ENCODE measurements at places on chromosomes 7 and 10.

GRCh38 chr7:101739775-101740398, 77.5 kb upstream of the CUX1 start:
- no peak for DNase-seq

DNA sequence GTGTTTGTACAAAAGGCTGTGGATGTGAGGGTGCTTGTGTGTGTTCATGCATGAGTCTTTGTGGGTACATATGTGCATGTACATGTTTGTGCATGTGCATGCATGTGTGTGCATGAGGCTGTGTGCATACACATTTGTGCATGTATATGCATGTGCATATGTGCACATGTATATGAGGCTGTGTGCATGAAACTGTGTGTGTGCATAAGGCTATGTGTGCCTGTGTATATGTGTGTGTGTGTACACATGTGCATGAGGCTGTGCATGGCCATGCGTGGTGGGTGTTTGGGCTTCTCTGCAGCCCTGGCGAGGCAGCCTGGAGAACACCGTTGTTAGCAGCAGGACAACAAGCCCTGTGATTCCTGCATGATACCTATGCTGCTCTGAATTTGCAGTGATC, 207.7 kb upstream of the ADCY1 start:
- no peak for DNase-seq

- DNase-seq: no peak
Measured at GRCh38 chr10:5840314-5841307, 27.4 kb upstream of the GDI2 start.

DNA sequence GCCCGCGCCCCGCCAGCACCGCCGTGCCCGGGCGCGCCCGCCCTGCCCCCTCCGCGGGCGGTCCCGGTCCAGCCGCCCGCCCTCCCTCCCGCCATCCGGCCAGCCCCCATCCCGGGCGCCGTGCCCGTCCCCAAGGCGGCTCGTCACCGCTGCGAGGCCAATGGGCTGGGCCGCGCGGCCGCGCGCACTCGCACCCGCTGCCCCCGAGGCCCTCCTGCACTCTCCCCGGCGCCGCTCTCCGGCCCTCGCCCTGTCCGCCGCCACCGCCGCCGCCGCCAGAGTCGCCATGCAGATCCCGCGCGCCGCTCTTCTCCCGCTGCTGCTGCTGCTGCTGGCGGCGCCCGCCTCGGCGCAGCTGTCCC, at the start of gene HTRA1:
Gene HTRA1, plus strand, starts transcription at position 187 of the 362 bp plus-strand sequence. Its CDS starts 100 bp downstream, at position 287.
- no peak for DNase-seq

- DNase-seq: no peak
Measured at GRCh38 chr10:128934492-128934891, 532.5 kb upstream of the MGMT start.

DNA sequence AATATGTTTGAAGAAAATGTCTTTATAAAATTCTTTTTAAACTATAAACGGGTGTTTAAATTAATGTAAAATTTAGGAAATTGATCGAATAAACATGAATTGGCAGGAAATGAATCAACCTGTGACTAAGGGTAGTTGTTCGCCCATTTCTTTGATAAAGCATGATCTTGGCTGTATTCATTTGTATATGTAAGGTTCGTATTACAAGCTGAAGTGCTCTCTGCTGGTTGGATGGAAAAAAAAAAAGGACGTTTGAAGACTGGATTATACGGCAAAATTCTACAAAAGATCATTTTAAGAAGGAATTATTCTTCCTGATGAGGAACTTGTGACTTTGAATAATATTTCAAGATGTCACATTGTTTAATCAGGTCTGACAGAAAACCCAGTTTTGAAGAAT, 185.4 kb upstream of the ANK3 start:
- DNase-seq: no peak

DNA sequence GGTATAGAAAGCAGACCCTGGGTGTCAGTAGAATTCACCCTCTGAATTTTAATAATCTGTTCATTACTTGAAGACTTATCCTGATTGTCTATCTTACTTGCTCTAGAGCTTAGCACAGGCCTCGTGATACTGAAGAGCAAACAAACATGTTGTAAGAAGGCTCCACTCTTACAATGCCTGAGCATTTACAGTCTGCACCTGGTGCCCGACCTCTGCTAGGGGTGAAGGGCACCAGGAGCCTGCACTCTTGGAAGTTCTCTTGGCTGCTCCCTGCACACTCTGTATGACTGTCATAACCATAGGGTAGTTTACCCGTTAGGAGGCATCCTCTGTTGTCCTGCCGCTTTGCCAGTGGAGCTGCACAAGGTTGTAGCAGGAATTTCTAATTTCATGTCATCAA, 91.3 kb upstream of the NPY start:
- DNase-seq: no peak

- DNase-seq: no peak
Measured at GRCh38 chr10:8840356-8840755, 785.9 kb downstream of the GATA3 start.

DNA sequence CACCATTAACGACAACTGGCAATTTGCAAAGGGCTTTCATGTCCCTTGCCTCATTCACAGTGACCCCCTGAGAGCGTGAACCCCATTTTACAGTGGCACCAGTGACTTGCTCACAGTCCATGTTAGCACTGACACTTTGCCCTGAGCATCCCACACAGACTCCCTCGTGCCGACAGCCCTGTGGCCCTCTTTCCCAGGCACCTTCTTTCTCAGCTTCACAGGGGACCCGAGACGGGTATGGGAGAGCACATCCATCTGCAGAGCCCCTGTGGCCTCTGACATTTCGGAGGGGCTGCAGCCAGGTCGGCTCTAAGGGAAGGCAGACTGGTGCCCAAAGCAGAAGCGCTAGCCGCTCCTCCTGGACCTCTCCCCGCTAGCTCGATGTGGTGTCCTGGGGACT, 10.8 kb downstream of the LOXL4 start:
- DNase-seq: no peak

DNA sequence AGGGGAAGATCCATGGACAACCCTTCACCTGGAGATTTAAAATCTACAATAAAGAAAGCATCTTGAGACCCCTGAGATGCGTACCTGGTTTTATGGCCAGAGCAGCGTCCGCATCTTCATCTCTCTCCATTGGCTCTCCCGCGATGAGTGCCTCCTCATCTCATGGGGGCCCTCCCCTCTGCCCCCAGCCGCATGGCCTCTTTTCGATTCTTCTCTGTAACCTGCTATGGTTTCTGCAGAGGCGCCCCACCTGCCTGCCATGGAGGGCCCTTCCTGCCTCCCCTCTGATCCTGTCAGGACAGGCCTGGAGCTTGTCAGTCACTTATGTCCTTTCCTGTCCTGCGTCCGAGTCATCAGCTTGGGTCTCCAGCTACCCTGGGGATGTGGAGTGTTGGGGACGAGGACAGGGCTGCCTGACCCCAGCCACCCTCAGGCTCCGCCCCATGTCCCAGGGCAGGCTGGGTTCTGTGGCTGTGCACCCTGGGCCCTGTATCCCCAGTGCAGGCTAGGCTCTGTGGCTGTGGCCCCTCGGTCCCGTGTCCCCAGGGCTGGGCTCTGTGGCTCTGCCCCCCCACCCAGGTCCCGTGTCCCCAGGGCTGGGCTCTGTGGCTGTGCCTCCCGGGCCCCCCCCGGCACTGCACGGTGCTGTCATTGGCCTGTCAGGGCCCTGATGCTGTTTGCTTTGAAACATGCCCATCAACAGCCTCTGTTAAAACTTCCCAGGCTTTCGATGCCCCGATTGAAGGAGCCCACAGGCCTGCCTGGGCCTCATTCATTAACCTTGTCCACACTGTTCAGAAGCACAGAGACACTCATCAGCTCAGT, 99.8 kb downstream of the WDR37 start:
- DNase-seq: no peak

GRCh38 chr7:146235195-146235594, 118.6 kb downstream of the CNTNAP2 start:
- no peak for DNase-seq

- no peak for DNase-seq
Measured at GRCh38 chr7:29296421-29296820, 101.8 kb downstream of the CHN2 start.

DNA sequence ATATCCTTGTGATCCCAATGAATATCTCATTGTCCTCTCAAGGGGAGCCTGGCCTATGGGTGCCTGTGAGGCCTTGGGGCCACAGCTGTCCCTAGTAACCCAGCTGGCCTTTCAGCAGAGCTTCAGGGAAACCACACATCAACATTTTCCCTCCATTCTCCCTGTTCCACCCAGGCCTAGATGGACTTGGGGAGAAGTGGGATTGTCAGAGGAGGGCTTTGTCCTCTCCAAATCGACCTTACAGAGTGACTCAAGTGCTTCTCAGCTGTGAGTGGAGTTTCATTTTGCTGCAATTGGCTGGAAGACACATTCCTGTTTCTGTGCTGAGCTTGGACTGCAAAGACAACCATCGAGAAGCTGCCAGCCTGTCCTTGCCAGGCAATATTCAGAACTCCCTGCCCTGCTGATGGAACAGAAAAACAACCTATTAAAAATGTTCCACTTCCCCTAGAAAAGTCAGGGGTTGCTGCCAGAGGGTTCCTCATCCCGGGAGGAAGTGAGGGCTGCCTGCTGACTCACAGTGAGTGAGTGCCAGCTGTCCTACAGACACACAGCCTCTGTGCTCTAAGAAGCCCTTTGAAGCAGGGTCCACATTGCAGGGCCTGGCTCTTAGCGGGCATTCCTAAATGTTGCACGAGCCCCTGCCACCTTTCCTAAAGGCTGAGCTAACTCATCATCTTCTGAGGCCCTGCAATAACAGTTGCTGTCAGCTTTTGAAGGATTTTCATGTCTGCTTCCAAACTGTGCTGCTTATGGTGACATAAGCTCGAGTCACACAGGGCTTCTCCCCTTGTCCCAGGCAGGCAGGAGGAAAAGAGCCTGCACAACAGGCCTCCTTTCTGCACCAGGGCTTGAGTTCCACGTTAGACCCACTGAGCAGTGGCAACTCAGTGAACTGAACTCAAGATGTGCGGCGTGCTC, 20.5 kb downstream of the STRA8 start:
- DNase-seq: no peak

- DNase-seq: no peak
Measured at GRCh38 chr7:137957887-137958286, 44.0 kb downstream of the CREB3L2 start.

GRCh38 chr7:503575-504111, 16.0 kb downstream of the PDGFA start:
- no peak for DNase-seq

GRCh38 chr7:70210936-70211310, 612.6 kb downstream of the AUTS2 start:
- no peak for DNase-seq

GRCh38 chr7:135349746-135350145, 116.1 kb downstream of the STRA8 start:
- no peak for DNase-seq

GRCh38 chr7:55488804-55489340, 83.4 kb downstream of the VOPP1 start:
- DNase-seq: no peak

- no peak for DNase-seq
Measured at GRCh38 chr7:105461518-105461917, 60.6 kb downstream of the PUS7 start.

DNA sequence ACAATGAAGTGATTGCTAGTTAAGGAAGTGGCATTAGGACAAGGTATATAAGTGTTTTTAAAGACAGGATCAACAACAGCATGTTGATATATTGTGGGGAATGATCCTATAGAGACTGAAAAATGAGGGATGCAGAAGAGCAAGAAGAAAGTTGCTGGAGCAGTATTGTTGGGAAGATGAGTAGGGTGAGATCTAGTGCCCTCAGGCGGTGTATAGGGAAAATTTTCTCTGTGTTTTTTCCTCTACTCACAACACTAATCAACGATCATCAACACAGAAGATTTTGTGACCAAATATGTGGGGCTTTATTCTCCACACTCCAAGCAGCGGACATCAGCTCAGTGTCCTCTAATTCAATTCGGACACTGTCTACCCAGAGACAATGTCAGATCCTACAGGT, 9.6 kb upstream of the PTTG1IP2 start:
- DNase-seq: no peak

DNA sequence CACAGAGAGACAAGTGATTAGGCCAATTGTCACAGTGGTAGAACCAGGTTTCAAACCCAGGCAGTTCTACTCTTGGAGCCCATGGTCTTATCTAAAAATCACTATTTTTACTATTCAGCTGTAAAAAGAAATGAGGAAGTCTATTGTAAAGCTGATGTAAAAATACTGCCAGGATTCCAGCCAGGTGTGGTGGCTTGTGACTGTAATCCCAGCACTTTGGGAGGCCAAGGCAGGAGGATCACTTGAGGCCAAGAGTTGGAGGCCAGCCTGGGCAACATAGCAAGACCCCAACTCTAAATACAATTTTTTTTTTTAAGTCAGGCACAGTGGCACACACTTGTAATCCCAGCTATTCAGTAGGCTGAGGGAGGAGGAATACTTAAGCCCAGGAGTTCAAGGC, 40.4 kb downstream of the HIP1 start:
- no peak for DNase-seq

DNA sequence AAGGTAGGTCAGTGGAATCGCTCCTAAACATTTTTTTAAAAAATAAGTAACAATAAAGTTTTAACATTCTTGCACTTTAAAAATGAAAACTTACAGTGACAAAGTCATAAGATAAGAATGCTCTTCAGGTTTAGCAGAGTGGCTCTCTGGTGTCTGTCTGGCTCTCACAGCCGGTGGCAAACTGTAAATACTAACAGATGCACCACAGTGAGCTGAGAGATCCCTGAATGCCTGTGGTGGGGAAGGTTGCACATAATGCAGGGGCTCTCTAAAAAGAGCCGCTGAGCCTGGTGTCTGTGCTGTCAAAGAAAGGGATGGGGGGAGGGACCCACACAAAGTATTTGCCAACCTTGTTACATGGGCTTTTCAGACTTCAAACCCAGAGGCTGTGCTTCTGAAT, 498.3 kb downstream of the CCSER2 start:
- DNase-seq: no peak

DNA sequence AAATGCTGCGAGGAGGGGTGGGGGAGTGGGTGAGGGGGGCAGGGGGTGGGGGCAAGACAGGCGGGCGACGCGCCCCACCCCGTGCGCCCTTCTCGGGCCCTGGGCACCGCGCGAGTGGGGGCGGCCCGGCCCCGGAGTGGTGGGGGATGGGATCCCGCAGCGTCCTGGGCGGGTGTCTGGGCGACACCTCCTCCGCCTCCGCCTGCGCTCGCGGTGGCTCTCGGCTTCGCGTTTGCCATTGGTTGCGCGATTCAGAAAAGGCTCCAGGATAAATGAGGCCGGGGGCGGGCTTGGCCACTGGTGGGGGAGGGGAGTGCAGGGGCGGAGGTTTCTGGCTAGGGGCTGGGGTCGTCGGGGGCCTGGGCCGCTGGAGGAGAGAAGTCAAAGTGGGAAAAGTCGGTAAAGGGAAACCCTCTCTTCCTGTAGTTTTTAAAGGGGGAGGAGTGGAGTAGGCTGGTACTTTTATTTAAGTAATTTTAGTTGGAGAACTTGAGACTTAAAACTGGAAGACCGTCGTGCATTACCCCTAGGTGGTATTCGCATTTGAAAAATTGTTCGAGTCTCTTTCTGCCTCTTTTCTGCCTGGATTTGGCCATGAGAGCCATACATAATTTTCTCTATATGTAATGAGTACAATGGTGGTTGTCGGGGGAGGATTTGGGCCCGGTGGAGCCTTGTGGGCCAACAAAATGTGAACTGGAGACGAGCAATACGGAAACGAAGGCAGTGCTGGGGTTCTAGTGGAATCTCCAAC, 992 bp upstream of the IGF2BP3 start:
- DNase-seq: no peak

- no peak for DNase-seq
Measured at GRCh38 chr7:70072220-70072619, 473.9 kb downstream of the AUTS2 start.

Data from stimulated activated CD4-positive, alpha-beta T cell treated with anti-CD3 and anti-CD28 coated beads, Interleukin-1b, Interleukin-23, amount 100 ng/mL, for 1 hour (primary cell).